Right hindlimb (tissue), 1 donor: ENCODE measurements at places on chromosomes 13 and 19.

GRCh38 chr13:109249780-109250528 is 536.4 kb downstream of the IRS2 start:
- DNase-seq: no peak

DNA sequence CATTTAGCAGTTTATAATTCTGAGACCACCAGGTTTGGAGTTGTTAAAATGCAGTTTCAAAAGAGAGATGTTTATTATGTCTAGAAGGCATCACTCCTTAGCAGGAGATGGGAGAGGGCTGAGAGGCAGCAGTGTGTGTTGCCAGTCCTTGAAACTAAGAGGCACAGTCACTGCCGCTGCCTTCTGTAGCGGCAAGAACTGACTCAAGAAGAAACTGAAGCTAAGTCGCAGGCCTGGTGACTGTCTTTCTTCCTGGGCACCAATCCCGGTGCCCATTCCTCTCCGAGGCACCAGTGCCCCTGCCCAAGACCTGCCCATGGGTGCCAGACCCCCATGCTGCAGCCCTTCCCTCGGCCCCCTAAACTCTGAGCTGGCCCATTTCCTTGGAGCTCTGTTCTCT is 20.1 kb downstream of the N4BP2L1 start:
- no peak for DNase-seq

- no peak for DNase-seq
Observed at GRCh38 chr13:63190742-63191141, 1775.1 kb upstream of the PCDH20 start.

DNA sequence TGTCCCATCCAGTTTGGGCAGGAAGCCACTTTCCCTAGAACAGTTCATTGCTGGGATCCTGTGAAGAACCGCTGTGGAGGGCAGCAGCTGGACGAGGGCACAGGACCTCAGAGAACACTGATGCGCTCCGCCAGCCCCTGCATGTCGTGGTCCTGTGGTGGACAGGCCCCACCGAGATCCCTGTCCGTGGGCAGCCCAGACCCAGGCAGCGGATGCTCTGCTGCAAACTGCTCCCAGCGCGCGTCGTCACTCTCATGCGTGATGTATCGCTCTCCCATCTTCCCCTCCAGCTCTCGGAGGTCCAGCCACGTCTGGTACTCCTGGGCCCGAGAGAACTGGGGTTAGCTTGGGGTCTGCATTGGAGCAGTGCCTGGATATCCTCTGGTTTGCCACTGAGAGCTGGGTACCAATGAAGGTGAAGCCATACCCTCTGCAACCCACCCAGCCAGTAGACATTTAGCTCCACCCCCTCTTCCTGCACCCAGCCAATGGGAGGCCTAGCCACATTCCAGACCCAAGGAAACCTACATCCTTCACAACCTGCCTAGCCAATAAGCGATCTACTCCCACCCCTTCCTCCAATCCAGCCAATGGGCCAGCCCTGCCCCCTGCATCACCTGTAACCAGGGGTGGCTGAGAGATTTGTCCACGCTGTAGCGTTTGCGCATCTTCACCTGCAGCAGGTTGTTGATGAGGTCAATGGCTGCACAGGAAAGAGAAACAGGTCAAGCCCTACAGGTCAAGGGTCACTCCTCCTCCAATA is 13.6 kb upstream of the DACT3 start:
- no peak for DNase-seq

DNA sequence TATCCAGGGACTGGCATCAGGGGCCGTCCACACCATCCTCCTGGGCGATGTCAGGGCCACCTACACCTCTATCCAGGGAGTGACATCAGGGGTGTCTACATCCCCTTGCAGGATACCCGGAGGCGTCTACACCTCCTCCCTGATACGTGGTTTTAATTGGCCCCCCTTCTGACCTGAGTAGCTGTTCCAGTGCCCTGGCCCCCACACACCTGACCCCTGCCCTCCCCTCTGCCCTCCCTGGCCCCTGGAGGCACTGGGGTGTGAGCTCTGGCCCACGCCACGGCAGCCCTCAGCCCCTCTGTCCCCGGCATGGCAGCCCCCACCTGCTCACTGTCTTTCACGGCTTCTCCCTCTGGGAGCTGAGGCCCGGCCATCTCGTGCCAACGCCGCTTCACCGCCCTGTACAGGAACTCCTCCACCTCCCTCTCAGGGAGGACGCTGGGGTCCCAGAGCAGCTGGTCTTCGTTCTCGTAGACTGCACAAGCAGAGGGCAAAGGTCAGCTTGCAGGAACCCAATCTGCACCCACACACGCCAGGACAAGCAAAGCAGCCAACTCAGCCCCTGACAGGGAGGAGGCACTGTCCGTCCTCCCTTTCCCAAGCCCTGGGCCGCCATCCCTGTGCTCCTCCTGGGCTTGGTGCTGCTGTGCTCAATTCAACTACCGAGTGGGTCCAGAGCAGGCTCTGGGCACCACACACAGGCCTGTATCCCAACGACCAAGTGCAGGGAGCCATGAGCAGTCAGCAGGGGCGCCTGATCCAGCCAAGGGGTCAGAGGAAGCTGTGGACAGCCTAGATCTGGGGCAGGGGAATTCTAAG is 22.2 kb upstream of the PLPP2 start:
- peak; percentile 22 for DNase-seq

GRCh38 chr19:36939153-36939552 is 23.0 kb downstream of the ZNF568 start:
- DNase-seq: no peak

DNA sequence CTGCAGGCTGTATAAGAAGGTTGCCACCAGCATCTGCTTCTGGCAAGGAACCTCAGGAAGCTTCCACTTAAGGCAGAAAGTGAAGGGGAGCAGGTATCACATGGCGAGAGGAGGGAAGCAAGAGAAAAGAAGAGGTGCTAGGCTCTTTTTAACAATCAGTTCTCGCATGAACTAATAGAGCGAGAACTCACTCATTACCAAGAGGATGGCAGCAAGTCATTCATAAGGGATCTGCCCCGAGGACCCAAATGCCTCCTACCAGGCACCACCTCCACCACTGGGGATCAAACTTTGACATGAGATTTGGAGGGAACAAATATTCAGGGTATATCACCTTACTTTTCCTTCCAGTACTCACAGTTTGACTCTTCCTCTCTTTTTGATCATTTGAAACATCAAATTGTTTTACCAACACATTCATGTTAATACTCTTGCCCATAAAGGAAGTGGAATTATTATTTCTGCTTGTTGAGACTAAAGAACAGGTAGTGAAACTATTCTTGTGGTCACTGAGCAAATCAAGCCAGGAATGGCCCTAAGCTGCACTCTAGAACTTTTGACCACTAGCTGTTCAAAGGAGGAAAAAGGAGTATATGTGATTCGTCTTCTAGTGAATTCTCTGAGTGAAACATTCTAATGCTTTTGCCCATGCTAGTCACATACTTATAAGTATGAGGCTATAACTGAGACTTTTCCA is 45.0 kb downstream of the LACC1 start:
- DNase-seq: no peak

DNA sequence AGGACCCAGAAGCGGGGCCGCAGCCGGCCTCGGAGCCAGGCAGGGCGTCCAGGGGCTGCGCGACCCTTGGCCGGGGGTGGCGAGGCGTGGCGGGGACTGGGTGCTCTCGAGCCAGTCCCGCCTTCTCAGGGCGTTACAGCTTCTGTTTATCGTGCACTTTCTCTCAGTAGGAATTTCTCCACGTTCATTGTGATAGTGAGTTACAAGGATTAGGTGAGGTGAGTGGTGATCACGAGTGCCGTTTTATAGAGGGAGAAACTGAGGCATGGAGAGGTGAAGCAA is 600 bp downstream of the AP1M1 start:
- DNase-seq: no peak

- no peak for DNase-seq
Observed at GRCh38 chr13:76904507-76904906, 18.3 kb upstream of the KCTD12 start.

- DNase-seq: no peak
Observed at GRCh38 chr19:645912-646778, 6.5 kb downstream of the FGF22 start.

DNA sequence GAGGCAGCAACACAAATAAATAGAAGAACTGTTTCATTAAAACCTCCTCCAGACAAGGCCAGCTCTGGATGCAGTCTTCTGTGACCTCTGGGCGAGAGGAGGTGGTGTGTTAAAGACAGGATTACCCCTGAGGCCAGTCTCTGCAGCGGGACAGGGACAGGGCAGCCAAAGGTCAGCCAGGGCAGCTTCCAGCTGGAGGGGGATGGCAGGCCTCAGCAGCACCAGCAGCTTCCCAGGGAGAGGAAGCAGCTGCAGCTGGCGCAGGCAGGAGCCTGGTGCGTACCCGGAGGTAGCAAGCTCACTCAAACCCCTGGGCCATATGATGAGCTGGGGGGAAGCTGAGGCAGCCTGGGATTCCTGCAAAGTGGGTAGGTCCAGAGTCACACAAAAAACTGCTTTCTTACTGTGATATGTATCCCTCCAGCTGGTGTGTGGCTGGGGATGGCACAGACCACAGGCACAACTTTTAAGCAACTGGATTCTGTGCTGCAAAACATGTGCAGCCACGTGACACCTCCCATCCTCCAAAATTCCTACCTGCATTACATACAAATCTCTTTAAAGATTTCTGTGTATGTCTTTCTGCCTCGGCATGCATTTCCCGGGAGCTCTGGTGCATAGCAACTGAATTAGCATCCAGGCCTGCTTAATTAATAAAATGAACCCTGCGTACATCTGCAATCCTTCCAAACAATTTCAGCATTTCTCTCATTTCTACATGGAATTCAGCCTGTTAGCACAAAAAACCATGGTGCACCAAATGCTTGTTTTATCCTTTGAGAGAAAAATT is 238.3 kb upstream of the MAB21L1 start:
- DNase-seq: peak; percentile 72
